Left lobe of liver (tissue), 2 donors: ENCODE measurements at places on chromosomes 7 and 10.
A peak's percentile ranks its signal among the peaks of the same experiment; 100 is the strongest.

DNA sequence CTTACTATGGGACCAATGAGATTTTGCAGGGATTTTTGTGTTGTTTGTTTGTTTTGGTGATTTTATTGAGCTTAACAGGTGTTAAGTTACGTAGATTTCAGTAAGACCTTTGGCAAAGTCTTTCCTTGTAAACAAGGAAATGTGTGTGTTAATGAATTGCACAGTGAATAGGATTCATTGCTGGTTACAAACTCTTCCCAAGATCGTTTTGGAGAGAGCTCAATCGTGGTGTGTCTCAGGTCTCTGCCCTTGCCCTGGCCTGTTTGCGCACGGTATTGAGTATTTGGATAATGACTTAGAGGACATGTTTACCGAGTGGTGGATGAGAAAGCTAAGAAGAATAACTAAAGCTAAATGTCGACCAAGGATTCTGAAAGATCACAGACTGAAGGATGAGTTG lies 41.9 kb downstream of the PRPF18 start:
- DNase-seq, result no peak

- DNase-seq, result peak; percentile 71
These were observed 4.5 kb downstream of the MBL2 start for GRCh38 chr10:52768001-52768532.

DNA sequence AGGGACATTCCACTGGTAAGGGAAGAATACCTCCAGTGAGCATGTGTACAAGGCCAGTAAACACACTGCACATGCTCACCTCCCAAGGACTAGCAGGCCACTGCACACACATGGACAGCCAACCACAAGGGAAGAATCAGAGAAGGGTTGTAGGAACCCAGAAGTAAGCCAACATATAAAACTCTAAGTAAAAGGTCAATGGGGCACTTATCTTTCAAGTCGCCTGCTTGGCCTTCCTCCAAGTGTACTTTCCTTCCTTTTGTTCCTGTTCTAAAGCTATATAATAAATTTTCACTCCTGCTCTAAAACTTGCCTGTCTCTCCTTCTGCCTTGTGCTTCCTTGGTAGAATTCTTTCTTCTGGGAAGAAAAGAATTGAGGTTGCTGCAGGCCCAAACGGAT lies 33.0 kb downstream of the ORC5 start:
- DNase-seq, result no peak

GRCh38 chr7:47576031-47576865 lies 5.7 kb downstream of the TNS3 start:
- peak; percentile 62 for DNase-seq

- no peak for DNase-seq
These were observed 1027.5 kb downstream of the GATA3 start for GRCh38 chr10:9081961-9082360.

- no peak for DNase-seq
These were observed 595.2 kb downstream of the SDK1 start for GRCh38 chr7:3896169-3896765.

DNA sequence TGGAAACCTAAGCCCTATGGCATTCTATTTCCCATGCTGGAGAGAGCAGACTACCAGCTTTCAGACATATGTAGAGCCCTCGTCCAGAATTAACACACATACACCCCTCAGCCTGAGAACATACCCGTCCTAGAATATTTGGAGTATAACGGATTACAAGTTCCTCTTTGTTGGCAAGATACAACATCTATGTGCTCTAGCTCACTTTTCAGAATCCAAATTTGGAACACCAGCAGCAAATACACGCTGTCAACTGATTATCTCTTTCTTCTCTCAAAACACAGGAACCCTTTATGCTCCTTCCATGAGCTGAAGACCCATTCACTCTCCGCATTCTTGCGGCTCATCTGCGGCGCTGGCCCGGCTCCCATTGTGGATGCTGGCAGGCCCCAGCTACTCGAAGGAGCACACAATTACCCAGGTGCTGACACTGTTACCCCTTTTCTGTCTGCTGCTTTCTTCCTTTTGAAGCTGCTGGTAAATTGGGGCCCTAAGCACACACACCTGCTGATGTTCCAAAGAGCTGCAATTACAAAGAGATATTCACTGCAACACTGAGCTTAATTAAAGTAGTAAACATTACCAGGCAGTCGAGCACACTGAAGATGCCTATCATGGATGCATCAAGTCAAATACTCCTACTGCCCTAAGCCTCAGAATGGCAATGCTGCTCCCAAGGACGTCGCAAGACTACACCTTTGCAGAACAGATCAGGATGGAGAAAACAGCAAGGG lies 70.0 kb downstream of the VOPP1 start:
- no peak for DNase-seq

- DNase-seq, result no peak
These were observed 128.3 kb downstream of the PTPN20 start for GRCh38 chr10:47039562-47039913.

GRCh38 chr10:13003759-13004158 lies 2.2 kb upstream of the CCDC3 start:
- no peak for DNase-seq

- no peak for DNase-seq
These were observed 37.1 kb downstream of the MTURN start for GRCh38 chr7:30171766-30172447.

DNA sequence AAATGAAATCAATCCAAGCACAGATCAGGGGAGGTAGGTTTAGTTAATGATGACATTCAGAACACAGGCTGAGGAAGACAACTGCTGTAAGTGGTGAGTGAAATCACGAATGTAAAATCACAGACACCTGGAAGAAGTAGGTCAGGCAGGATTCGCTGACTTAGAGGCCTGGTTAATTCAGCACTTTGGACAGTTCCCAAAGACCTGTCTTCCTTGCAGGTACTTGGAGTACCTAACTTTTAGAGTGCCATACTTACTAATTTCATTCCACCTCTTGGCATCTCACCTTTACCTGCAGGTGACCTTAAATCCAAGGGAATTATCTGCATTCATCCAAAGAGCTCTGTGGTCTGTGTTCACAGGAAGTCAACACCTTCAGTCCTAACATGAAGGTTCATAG lies 822.3 kb downstream of the PHTF2 start:
- DNase-seq, result no peak

- no peak for DNase-seq
These were observed 56.1 kb upstream of the TRUB1 start for GRCh38 chr10:114881901-114882300.

- DNase-seq, result no peak
These were observed 132.0 kb downstream of the WNT2 start for GRCh38 chr7:117190746-117191435.

DNA sequence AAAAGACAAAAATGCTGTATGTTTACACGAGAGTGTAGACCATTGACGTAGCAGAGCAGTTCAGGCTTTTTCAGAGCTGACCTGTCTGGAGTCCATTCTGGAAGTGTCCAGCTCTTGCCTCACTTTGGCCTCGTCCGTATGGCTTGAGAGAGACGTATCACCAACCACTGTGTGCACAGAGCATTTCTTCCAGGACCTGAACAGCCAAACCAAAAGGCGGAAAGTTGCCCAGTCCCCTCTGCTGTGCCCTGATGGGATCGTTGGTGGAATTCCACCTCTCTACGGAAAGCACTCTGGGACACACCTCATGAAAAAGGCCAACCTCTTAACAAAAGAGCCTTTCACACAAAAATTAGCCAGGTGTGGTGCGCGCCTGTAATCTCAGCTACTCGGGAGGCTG lies 184.7 kb upstream of the SH2B2 start:
- peak; percentile 11 for DNase-seq

DNA sequence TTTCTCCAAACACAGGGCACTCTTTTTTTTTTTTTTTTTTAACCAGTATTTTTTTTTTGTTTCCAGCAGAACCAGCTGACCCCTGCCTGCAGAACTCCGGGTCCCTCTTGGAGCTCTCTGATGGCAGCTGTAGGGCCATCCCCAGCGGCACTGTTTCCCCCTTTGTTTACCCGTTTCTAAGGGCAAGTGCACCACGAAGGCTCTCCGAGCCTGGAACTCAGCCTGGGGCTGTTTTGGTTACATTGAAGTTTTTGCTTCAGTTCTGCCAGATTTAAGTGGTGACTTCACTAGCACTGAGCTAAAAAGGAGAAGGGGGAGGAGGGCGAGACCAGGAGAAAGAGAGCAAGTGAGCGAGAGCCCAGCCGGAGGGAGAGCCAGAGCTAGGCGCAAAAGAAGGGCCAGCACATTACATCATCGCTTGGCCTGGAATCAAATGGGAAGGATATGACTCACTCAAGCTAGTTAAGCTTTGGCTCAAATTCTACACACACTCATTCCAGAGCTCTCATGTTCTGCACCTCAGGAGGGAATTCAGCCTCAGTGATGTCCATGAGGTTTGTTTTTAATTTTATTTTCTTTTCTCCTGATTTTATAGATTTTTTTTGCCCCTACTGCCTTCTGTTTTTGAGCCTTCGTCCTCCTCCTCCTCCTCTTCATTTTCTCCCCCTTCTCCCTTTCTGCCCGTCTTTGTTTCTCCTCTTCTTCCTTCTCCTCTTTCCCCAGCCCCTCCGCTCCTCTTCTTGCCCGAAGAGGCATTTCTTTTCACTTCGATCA lies 272.3 kb downstream of the TRIL start:
- peak; percentile 88 for DNase-seq

DNA sequence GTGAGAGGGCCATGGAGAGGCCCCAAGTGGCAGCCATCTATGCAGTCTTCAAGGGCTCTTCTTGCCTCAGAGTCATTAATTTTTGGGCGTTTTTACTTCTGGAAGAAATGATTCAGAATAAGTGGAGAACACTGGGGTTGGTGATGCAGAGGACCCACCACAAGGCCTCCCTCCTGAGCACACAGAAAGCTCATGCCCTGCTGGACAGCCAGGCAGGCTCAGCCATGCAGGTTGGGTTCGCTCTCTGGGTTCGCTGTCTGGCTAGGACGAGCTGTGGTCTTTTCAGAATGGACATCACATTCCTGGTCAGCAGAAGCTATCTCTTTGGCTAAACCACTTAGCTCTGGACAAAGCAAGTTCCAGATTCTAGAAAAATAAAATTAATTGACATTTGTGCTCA lies 480.8 kb downstream of the RPS24 start:
- DNase-seq, result peak; percentile 16

DNA sequence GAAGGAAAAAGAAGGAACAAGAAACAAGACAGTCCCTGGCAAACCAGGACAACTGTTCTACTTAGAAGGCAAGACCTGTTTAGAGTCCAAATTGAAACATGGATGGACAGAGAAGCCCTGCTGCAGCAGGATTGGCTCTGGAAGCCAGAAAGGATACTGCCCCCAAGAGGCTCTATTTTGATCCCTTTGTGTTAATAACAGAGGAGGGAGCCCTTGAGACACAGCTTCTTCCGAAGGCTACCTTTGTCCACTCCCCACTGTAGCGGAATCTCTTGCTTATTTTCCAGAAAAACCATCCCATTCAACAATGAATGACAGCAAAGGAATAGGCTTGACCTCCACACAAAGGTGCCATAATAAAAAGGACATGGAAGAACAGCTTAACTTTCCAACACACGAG lies 120.3 kb upstream of the FOXK1 start:
- DNase-seq, result no peak

GRCh38 chr7:2923886-2924574 lies 79.9 kb upstream of the GNA12 start:
- no peak for DNase-seq

DNA sequence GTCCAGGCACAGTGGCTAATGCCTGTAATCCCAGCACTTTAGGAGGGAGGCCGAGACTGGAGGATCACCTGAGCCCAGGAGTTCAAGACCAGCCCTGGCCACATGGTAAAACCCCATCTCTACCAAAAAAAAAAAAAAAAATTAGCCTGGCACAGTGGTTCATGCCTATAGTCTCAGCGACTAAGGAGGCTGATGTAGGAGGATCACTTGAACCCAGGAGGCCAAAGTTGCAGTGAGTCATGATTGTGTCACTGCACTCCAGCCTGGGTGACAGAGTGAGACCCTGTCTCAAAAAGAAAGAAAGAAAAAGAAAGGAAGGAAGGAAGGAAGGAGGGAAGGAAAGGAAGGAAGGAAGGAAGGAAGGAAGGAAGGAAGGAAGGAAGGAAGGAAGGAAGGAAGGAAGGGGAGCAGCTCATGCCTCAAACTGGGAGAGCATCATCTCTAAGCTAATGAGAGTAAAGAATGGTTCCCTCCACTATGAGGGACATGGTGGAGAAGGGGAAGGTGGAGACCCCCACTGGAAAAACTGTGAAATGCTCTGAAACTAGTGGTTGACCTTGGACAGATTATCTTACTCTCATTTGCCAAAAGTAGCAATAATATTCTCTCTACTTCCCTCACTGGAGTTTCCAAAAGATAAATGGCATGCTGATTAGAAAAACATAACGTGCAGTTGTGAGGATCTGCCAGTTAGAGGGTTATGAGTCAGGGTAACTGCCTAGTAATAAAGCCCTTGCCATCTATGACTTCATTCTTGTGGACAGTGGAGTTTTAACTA lies 16.8 kb downstream of the GIMAP5 start:
- no peak for DNase-seq

DNA sequence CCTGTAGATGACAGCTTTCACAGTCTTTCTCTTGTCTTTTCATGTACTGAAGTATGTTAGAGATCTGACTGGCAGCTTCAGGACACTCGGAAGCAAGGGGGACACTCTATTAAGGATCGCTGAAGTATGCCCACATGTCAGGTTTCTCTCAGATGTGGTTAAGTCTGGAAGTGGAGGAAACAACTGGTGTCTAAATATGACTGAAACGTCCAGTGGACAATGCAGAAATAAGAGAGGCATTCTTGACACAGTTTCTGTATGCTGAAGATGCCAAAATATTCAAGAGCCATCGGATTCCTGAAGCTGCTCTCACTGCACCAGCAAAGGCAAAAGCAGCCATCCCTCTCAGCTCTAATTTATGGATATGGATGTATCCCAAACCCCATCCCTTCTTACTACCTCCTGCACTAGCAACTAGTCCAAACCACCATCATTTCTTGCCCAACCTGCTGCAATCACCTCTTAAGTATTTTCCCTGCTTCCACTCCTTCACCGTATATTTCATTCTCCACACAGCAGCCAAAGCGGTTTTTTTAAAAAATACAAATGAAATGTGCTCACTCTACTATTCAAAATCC lies 113.4 kb downstream of the REEP3 start:
- DNase-seq, result no peak

GRCh38 chr10:46050941-46051623 lies 5.0 kb upstream of the MSMB start:
- no peak for DNase-seq

DNA sequence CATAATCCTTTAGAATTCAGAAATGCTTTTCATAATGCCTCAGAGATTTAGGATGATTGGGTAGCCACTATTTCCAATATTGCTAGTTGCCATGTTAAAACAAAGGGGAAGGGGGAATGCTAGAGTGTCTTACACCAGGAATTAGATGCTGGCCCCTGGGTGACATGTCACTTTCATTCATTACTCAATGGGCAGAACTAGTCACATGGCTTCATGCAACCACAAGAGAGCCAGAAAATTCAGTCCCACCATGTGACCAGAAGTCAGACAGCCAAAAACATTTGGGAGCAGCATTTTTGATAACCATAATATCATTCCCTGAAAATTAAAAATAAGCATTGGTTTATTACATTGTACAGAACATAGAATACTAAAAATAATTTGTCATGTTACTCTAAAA lies 81.2 kb downstream of the CREB5 start:
- DNase-seq, result no peak

GRCh38 chr7:4227105-4228010 lies 454.7 kb upstream of the FOXK1 start:
- DNase-seq, result no peak
